ENCODE measurements at places on chromosomes 11 and 22. TPM values are rescaled to one million over a fixed set of nuclear protein-coding genes. Genes with fewer than 3 reads are reported as not detected.

Gene SCGB1D2
- total RNA-seq: not detected

Gene TMEM126B
- total RNA-seq: 62.1 TPM

Gene CABP4
- total RNA-seq: not detected

Gene RASD2
- total RNA-seq: 1.7 TPM

Gene MS4A7
- not detected for total RNA-seq

Gene UEVLD
- 23.6 TPM for total RNA-seq

Gene GLYATL1
- total RNA-seq: not detected

Gene C11orf86
- total RNA-seq: 57.8 TPM

Gene CRACR2B
- total RNA-seq: 3.4 TPM

Measured in A549 treated with CpdA at 1 μM for 4 hours (cell line).